Sigmoid colon (tissue), 7 donors: ENCODE measurements at places on chromosomes 6 and 20.
A peak's percentile ranks its signal among the peaks of the same experiment; 100 is the strongest.

GRCh38 chr20:37327748-37328147 lies 18.2 kb upstream of the SRC start:
- peak; percentile 98 for DNase-seq

DNA sequence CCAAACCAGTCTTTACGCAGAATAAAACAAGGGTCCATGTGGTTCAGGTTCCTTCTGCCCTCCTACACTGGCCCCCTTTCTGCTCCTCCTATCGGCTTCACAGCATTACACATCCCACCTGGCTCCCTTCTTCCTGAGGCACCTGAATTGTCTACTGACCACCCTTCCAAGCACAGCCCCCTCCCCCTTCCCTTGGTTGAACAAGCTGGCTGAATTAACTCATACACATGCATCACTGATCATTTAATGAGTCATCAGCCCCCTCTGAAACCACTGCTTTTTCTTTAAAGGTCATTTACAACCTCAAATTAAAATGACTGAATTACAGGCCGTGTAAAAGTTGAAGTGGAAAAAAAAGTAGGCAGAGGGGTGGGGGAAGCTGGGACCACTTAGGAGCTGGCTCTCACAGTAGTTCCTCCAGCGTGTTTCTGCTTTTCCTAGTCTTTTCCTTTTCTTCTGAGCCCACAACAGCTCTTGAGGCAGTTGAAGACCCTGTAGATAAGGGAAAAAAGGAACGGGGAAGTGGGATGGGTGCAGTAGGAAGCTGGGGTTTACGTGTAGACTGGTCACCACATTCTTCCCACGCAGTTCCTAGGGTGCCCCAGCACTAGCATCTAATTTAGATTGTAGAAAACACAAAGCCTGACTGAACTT lies 67.6 kb downstream of the FYN start:
- no peak for DNase-seq

- DNase-seq, result no peak
Measured at GRCh38 chr20:35662551-35662950, 2.1 kb downstream of the CPNE1 start.

GRCh38 chr20:5402903-5403531 lies 86.3 kb upstream of the PROKR2 start:
- DNase-seq, result no peak

- DNase-seq, result no peak
Measured at GRCh38 chr6:154289818-154290508, 66.6 kb downstream of the IPCEF1 start.

DNA sequence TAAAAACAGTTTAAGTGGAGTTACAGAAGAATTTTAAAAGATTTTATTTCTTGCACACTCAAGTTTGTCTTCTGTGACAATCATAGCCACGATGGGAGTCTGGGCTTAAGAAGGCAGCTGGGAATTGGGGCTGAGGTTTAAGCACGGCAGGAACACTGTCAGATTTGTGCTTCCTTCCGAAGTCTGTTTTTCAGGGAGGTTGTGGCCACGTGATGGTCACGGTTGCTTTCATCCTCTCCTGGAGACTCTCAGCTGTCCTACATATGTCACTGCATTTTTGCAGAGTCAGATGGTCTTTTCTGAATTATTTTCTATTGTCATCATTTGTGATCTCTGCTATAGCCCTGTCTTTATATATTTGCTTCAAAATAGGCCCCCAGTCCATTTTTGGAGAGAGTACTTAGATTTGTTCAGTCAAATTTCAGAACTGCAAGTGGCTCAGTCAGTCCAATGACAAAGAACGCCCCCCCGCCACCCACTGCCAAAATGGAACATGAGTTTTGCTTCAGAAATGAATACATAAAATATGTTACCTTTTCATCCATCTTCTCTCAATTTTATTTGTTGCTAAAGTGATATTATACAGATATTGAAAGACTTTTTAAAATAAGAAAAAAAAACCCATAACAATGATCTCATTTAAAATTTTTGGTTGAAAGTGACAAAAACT lies 111.8 kb upstream of the ZFP64 start:
- no peak for DNase-seq

DNA sequence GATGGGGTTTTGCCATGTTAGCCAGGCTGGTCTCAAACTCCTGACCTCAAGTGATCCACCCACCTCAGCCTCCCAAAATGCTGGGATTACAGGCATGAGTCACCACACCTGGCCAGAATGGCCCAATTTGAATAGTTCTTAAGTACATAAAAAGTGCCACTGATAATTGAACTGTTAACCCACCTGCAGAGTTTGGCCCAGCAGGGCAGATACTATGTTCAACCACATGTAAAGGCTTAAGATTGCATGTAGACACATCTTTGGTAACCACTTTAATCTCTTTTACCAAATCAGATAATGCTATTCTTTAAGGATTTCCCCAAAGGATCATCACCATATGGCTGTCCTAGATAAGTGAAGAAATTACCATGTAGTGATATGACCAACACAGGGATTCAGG lies 21.3 kb upstream of the SGK1 start:
- DNase-seq, result no peak

DNA sequence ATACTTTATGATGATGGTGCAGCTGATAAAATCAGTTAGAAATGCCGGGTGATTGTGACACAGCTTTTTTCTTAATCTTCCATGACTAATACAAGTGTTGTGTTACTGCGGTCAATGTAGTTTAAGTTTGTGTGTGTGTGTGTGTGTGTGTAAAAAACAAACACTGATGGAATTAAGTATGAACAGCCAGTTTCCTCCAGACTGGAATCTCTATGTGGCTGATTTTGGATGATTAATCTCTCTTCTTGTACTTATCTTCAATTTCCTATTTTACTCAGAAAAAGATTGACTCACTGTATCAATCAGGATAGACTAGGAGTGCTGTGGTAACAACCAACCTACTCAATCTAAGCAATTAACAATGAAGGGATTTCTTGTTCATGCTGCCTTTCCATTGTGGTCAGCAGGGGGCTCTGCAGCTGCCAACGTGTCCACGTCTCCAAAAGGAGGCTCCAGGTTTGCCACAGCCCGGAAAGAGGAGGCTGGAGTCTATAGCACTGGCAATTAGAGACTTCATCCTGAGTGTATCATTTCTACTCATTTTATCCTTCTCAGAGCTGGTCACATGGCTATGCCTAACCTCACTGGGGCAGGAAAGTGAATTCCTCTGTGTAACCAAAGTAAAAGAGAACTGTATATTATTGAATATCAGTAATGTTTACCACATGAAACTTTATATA lies 107.7 kb downstream of the CD109 start:
- DNase-seq, result no peak

GRCh38 chr6:30325150-30325872 lies 1.4 kb upstream of the TRIM39 start:
- DNase-seq, result peak; percentile 65

DNA sequence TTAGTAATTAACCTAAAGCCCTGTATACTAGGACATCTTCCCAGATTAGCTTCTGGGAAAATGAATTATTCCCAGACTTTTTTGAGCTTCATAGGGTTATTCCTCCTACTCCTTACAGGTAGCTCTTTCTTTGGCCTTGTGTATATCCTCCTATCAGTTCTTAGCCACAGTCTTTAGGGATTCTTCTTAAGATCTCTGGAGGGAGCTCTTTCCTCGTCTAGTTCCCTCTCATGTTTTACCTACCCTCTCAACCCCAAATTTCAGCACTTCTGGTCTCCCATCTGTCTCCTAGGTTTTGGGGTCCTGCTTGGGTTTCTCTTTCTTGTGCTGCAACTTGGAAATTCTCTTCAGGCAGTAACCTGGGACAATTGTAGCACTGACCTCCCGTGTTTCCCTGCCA lies 46.4 kb upstream of the SLC35B3 start:
- DNase-seq, result no peak

DNA sequence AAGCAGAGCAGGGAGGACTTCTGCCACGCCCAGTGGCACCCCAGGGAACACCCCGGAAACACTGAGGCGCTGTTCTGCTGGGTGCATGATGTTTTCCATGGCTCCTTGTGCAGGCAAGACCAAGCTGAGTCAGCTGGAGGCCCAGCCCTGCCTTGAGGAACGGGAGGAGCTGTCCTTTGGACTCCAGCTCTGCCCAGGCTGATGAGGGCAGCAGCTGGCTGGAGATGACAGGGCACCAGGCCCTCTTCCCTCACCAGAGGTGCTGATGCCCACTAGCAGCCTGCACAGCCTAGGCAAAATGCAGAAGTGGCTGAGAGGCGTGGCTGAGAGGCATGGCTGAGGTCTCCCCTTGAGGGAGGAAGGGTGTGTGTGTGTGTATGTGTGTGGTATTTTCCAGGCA lies 2.4 kb downstream of the C6orf132 start:
- no peak for DNase-seq

GRCh38 chr20:20611167-20611566 lies 101.3 kb downstream of the RALGAPA2 start:
- DNase-seq, result no peak

DNA sequence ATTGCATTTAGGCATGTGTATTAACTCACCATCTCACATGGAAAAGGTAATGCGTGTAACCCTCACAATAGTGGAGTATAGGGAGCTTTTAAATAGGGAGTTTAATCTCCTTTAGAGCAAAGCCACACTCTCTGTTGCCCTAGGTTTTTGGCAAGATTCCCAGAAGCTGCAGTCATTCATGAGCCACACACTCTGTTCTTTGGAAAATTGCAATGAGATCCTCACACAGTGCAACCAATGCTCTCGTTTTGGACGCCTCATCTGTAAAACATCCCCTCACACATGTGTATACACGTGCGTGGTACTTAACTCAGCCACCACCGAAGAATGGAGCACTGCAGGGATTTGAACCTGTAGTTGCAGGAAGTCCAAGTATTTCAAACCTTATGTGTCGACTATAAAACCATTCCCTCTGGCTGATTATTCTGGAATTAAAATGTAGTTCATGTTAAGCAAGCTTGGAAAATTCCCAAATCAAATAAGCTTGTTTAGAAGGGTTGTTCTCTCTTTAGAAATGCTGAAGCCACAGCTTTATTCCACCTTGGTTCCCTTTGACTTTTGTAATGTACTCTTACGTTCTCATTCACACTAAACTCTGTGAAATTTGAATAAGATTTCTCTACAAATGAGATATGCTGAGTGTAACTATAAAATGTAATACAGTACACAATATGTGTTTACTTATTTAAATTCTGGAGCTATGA lies 489.8 kb upstream of the MANEA start:
- DNase-seq, result no peak

DNA sequence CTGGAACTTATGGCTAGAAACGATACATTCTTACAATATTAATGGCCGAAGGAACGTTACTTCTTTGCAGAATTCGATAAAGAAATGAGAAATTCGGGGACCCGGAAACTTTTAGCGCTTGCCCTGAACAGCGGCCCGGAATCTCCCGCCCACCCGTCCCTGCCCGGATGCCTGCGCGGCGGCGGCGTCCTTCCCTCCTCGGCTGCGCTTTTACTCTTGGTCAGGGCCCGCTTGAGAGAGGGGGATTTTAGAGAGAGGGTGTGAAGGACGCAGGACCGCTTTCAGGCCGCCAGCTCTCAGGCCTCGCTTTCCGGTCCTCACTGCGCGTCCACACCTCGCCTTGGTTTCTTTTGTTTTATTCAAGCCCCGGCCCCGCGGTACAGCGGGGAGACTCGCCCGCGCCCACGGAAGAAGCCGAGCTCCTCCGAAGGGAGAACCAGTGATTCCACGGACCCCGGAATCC lies 243.7 kb downstream of the ARID1B start:
- DNase-seq, result no peak

- DNase-seq, result no peak
Measured at GRCh38 chr6:66264376-66264775, 557.4 kb upstream of the EYS start.

DNA sequence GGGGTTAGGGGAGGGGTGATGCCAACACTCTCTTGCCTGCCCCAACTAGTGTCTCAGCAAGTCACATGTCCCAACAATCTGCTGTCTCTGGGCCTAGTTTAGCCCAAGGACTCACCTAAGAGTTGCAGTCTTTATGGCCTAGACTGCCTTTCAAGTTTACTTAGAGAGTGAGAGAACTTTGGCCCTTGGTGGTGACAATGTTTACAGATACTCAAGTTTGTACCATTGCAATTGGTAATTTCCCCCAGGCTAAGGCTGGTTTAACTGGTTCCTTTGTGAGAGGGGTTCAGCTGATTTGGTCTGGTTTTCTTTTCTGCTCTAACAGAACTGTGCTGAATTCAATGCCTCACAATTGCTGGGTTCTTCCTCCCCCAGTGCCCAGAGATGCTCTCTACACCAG lies 1279.9 kb upstream of the EYS start:
- DNase-seq, result no peak

- DNase-seq, result no peak
Measured at GRCh38 chr6:131782764-131783163, 25.1 kb upstream of the ENPP1 start.

GRCh38 chr6:86780923-86781322 lies 156.4 kb upstream of the HTR1E start:
- DNase-seq, result no peak

DNA sequence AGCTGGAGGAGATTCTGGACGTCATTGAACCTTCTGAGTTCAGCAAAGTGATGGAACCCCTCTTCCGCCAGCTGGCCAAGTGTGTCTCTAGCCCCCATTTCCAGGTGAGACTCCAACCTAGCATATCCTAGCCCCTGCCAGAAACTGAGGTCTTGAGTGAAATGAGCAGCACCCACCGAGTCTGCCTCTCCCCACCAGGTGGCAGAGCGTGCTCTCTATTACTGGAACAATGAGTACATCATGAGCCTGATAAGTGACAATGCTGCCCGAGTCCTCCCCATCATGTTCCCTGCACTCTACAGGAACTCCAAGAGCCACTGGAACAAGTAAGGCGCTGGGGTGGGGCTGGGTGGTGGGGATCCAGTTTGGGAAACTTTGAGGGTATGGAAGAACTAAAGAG lies 4.6 kb downstream of the MEA1 start:
- DNase-seq, result no peak

DNA sequence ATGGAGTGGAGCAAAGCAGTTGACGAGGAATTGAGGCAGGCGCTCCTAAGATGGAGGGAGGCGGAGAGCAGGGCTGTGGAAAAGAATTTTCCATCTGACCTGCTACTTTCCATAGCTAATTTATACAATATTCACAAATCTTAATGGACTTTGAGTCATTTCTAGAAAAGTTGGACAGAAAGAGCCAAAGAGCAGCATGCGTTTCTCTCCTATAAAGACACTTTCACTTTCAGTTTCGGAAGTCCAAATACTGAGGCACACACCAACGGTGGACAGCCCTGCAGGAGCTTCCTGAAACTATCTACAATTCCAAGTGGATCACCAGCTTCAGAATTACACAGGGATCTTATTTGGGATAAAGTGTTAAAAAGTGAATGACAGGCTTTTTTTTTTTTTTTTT lies 43.5 kb downstream of the PANK2 start:
- DNase-seq, result no peak

GRCh38 chr6:44415449-44415848 lies 27.9 kb downstream of the CDC5L start:
- no peak for DNase-seq
